Fibroblast of skin of scalp (primary cell): ENCODE measurements at places on chromosomes 13 and 19.

GRCh38 chr13:30033681-30034457 is 183.5 kb upstream of the UBL3 start:
- DNase-seq: peak; percentile 95

DNA sequence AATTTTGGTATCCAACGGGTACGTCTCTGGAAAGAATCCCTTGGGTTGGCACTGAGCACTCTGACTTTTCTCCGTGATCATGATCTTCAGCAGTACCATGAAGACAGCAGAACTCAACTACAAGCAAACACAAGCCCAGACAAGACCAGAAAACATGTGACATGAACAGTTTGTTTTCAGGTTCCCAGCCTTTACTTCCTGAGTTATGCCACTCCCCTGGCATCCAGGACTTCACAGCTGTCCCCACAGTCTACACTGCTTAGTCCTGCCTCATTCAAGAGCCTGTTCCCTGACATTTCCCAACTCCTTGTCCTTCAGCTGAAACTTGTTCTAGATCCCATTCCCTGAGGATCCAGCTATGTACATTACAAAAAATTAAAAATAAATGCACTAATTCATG is 4.9 kb upstream of the N4BP2L1 start:
- no peak for DNase-seq

DNA sequence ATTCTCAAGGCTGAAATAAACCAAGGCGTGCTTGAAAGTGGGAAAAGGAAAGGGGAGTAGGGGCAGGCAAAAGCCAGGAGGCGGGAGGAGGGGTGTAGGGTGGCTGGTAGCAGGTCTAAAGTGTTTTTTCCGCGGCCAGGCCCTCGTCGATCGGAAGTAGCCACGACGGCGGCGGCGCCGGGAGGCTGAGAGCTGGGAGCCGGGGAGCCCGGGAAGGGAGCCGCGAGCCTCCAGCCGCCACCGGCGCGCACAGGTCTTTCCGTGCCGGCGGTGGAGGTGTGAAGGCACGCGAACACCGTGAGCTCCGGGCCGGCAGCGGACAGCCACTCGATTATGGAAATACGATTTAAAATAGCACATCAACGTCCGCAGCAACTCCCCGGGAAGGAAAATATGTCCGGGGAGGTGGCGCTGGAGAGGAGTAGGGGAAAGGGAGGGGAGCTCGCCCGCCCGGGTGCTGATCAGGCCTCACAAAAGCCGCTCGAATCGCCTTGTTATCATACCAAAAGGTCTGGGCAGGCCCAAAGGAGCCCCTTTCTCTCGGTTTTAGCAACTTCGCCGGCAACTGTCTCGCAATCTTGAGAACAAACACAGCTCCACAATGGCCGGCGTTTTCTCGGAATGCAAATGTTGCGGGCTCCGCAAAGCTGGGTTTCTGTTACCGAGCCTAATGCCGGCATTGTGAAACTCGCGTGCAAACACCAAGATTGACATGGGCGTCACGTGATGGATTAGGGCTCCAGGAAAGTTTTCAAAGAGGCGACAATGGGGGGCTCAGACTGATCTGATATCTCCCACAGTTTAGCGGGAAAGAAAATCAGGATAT is 2.9 kb upstream of the PCDH8 start:
- DNase-seq: peak; percentile 1

- peak; percentile 70 for DNase-seq
These were observed 14.1 kb upstream of the PRKD2 start for GRCh38 chr19:46731007-46731501.

DNA sequence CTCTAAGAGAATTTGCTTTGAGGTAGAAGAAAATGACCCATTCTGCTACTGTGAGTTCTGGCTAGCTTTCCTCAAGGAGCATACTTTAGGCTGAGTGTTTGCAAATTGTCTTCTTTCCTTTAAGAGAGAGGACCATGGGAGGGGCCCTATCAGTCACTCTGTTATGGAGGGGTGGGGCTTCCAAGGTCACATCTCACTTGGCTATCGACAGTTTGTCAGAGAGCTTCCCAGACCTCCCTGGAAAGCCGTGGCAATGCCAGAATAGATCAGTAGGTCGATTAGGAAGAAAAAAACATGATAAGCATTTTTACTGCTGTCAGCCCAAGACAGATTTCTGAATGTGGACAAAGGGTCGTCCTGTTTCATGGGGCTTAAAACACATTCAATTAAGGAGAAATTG is 93.3 kb downstream of the OXGR1 start:
- DNase-seq: no peak

DNA sequence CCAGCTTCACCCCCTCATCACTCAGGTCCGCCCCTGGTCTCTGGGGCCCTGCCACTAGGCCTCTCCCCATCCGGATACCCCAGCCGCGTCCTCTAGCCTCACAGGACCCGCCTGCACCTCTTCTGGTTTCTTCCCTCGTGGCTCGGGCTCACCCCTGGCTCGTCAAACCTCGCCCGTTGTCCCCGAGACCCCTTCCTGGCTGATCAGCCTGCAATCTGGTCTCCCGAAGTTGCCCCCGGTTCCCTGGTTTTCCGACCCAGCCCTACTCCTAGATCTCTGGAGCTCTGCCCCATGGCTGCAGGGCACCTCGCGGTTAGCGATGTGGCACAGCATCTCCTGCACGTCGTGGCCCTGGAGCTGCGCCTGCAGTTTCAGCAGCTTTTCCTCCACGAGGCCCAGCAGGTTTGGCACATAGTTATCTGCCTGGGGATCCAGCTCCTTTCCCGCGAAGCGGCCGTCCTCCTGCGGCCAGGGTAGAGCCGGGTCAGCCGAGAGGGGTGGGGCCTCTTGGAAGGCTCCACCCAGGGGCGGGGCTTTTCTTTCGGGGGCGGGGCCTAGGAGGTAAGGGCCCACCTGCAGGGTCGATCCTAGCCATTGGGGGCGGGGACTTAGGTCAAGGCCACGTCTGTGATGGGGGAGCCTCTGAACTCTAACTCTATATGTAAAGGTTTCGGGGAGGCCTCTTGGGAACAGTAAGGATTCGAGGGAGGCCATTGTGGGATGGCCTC is 2.4 kb upstream of the RGL3 start:
- DNase-seq: no peak

DNA sequence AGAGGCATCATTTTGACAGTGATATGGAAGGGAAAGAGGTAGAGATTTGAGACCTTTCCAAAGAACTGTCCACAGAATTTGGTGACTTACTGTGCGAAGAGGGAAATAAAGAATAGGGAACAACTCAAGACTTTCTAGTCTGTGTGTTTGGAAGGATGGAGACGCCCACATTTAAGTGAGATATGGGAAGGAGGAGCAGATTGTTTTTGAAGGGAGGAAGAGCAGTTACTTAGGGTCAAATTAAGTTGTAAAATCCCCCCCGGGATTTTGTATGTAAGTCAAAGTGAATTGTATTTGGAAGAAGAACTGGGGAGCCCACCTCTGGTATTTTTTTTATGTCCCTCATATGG is 1.2 kb downstream of the USPL1 start:
- no peak for DNase-seq

GRCh38 chr13:44300895-44301638 is 72.6 kb upstream of the SERP2 start:
- DNase-seq: peak; percentile 46

- no peak for DNase-seq
These were observed 40.5 kb upstream of the VSTM2B start for GRCh38 chr19:29485293-29485692.

DNA sequence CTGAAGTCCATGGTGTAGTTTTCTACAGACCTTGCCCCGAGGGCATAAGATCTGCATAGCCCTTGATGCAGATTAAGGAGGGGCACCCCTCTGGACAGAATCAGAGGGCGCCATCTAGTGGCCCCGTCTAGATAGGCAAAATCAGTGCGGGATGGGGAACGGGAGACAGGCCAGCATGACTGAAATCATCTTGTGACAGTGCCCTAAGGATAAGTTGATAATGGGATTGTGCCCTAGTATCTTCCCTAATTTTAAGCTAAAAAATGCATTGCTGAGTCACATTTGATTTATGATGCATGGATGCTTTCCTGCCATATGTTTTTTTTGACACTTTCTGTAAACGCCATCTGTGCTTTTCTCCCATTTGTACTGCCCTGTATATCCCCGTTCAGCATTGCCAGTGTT is 19.0 kb upstream of the GPI start:
- DNase-seq: peak; percentile 70

DNA sequence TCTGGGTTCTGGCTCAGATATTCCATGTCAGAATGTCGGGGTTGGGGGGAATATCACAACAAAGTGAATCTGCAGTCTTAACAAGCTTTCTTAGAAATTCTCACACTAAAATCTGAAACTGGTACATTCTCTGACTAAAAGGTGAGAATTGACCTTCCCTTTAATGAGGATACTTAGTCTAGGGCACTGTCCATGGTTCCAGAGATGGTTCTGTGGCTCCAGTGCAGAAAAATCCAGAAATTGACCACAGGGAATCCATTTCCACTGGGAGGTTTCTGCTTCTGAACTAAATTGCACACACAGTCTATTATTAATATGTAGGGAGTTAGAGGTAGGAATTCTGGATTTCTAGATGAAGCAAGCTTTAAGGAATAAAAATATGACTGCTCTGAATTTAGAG is 171.6 kb upstream of the OBI1 start:
- DNase-seq: no peak

DNA sequence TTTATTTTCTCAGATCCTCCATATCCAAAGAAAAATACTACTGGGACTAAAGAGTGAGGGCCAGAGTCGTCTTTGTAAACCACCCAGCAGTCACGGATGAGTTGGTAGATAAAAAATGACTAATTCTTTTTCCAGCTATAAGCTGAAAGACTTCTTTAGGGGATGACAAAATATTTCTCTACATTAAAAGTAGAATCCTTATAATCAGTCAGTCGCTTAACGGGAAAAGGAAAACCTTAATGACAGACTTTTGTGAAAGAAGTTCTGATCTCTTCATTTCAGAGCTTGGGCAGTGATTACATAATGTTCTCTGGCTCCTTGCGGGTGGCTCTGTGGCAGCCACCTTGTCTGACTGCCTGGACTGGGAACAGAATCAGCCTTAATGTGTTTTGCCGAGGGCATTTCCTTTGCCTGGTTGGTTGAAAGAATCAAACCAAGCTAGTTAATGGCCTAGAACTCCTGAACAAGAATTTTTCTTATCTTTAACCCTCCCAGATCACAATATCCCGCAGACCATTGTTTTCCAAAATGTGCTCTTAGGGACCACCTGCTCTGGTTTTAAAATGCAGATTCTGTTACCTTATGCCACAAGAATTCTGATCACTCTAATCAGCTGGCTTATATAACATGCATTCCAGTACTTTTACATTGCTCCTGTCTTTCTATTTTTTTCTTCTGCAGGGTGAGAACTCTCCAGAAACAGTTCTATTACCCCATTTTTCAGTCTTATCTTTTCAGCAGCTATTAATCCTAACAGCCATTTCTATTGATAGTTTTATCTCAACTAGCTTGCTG is 2.5 kb downstream of the ITM2B start:
- no peak for DNase-seq

DNA sequence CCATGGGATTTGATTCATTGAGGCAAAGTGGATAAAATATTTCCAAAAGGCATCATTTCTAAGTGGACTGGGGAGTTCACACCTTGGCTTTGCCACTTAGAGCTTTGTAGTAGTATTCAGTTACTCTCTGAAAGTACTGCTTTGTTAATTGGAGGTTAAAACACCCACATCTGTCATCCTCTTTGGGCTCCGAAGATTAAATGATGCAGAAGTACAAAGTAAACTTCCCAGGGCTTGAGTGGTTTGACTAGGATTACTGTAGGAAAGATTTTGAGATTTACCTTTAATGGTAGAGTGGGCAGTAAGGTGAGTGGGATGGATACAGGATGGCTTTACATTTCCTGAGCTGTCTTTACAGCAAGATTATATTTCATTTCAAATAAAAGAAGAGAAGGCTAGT is 42.4 kb downstream of the WASF3 start:
- no peak for DNase-seq

GRCh38 chr19:35295792-35296462 is 4.0 kb downstream of the MAG start:
- no peak for DNase-seq

DNA sequence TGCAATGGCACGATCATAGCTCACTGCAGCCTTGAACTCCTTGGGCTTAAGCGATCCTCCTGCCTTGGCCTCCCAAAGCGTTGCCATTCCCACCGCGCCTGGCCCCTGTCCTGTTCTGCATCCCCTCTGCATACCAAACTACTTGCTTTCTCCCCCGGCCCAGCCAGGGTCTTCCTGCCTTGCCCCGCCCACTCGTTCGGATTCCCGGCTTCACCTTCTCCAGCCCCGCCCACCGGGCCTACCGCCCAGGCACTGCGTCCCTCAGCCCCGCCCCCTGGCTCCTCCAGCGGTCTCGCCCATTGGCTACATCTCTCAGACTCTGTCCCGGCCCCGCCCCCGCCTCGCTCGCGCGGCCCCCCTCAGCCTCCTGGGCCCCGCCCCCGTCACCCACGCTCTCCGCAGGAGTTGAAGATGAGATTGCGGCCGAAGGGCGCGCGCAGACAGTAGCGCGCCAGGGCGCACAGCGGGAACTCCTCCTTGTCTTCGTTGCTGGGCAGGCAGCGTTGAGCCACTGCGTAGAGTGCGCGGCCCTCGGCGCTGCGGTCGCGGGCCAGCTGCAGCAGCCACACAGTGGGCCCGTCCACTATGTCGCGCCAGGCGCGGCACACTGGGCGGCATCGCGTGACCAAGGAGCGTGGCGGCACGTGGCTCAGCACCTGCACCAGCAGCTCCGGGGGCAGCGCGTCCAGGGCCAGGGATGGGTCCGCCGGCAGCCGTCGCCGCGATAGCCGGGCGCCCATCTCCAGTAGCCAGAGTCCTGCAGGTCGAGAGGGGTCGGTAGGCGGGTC is 19.0 kb downstream of the MRPS12 start:
- DNase-seq: peak; percentile 79

- DNase-seq: peak; percentile 78
These were observed 85.4 kb upstream of the KLF12 start for GRCh38 chr13:74219566-74219965.

DNA sequence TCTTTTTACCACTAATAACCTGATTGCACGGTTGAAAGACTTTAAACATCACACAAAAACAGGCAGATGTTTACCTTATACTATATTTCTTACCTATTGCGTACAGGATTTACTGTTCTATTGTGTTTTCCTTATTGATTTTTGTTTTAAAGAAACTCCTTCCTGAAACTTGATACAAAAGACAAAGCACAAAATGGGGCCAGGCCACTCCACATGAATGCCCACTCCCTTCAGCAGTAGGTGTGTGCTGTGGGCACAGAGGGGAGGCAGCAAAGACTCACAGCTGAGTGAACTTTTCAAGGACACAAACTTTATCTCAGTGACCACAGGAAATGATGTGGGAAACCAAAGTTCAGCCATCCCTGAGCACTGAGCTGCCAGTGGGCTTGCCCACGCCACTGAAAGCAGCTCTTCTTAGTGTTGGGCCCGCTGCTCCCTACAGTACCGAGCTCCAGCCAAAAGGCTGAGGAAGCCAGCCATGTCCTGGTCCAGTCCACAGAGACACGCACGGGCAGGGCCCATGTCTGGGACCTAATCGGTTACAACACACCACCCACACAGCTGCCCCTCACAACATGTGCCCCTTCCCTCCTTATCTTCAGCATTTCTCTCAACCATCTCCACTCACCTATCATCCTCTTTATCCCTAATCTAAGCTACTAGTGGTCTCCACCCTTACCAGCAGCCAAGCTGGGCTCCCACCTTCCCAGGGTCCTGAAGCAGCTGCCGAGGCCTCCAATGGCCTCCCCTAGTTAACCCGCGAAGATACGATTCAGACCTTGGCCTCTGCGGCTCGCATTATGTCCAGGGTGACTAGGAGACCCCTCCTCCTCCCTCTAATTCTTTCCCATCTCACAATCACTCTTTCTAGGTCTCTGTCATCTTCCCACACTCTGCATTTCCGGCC is 39.5 kb downstream of the ATP7B start:
- DNase-seq: no peak

GRCh38 chr19:14450168-14450874 is 17.2 kb downstream of the PKN1 start:
- DNase-seq: peak; percentile 38

- DNase-seq: no peak
These were observed 57.2 kb upstream of the C1QTNF9 start for GRCh38 chr13:24252136-24252535.
